ENCODE measurements at places on chromosomes 12 and 14. TPM values are rescaled to one million over a fixed set of nuclear protein-coding genes. Genes with fewer than 3 reads are reported as not detected.

C14orf39 gene
- total RNA-seq, result not detected

AEBP2 gene
- 9.4 TPM for total RNA-seq

NOXRED1 gene
- not detected for total RNA-seq

PIWIL1 gene
- not detected for total RNA-seq

DDX24 gene
- total RNA-seq, result 91.5 TPM

MSRB3 gene
- total RNA-seq, result 42.6 TPM

FAM181A gene
- not detected for total RNA-seq

RTN1 gene
- total RNA-seq, result 0.18 TPM

Data from cardiac atrium fibroblast (primary cell).